Panc1 (cell line): ENCODE measurements at places on chromosomes 13 and 19. TPM values are rescaled to one million over a fixed set of nuclear protein-coding genes. Genes with fewer than 3 reads are reported as not detected.

Gene CERS1
- total RNA-seq, result 4.5 TPM

Gene DZIP1
- total RNA-seq, result 22.9 TPM

Gene CDC42EP5
- 7.1 TPM for total RNA-seq

Gene SIAH3
- not detected for total RNA-seq

Gene SULT2A1
- total RNA-seq, result 0.18 TPM

Gene ZNF473
- total RNA-seq, result 11.7 TPM

Gene PLK5
- total RNA-seq, result not detected

DNA sequence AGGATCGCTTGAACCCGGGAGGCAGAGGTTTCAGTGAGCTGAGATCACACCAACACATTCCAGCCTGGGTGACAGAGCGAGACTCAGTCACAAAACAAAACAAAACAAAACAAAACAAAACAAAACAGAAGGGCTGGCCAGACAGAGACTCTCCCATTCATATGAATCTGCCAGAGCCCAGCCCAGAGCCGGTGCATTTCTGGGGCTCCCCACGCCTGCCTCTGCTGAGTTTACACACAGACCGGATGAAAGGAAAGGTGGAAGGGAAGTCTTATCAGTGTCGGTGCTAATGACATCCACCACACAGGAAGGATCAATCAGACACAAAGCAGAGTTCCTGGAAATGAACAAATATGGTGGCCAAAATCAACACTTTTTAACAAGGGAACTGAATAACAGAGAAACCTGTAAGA, 6.8 kb downstream of the TRAPPC6A start:
- no peak for DNase-seq

- DNase-seq, result no peak
Observed at GRCh38 chr19:49710372-49710951, 19.5 kb downstream of the CPT1C start.

DNA sequence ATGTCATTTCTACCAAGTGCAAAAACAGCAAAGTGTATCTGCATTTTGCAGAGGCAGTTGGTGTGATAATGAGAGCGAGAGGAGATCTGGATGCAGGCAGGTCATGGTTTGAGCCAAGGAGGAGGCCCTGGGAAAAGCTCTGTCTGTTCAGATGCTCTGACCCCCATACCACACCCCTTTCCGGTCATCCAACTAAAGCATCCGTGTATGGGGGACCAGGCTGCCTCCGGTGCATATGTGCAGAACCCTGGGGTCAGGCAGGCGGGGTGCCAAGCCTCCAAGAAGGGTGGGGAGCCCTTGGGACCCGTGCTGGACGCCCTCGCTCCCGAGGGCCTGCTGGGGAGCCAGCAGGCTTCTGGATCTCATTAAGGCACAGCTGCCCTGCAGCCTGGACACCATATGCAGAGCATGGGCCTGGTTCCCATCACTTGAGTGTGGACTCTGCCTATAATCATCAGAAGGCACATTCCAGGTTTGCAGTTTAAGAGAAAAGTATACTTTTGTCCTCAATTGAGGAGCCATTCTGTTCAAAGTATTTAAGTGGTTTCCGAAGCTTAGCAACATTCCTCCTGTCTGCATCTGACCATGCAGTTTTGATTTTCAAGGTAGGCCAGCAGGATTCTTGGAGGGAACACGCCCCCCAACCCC, 56.1 kb downstream of the ALOX5AP start:
- DNase-seq, result no peak

DNA sequence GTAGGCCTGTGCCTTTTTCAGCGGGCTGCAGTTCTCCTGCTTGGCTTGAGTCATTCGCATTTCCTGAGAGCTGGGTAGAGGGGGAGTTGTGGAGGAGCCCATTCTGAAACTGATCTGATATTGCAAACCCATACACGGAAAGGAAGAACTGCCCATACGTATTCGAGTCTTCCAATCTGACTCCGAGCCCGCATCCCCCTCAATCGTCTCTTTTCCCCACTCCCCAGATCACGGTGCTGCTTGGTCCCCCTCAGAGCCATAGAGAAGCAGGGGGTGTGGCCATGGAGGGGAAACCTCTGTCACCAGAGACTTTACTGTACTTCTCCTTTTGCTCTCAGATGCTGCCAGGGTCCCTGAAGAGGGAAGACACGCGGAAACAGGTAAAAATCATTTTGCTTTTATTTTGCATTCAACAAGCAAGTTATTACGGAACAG, at the start of gene CD22:
Gene CD22, plus strand, starts transcription at position 337 of the 435 bp plus-strand sequence. CDS start 2,854 bp downstream, outside the sequence.
- DNase-seq, result no peak

- no peak for DNase-seq
Observed at GRCh38 chr19:29795461-29796172, 16.2 kb upstream of the CCNE1 start.

DNA sequence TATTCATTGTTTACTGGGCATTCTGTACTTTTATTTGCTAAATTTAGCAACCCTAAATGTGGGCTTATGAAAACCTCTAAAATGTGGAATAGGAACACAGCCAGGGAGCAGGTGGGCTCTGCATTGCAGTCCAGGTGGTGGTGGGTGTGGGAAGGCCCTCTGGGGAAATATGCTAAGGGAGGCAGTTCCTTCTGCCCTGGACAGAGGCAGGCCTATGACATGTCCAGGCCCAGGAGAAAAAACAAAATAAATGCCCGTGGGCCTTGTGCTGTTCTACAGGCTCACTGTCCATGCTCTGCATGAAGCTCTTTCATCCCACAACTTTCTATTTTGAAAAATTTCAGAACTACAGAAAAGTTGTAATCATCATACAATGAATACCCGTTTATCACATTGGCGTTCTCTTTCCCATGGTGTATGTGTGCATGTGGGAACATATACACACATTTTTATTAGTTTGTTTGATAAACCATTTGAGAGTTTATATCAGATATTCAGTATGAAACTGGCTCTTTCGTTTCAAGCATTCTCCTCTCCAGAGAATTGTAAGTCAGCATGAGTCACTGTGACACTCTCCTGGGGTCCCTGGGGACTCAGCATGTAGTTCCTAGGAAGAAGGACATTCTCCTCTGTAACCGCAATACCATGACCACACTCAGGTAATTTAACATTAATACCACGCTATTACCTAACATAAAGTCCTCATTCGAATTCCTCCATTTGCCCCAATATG, 505.3 kb downstream of the COG6 start:
- DNase-seq, result no peak

GRCh38 chr13:66977161-66977560, 253.0 kb downstream of the PCDH9 start:
- no peak for DNase-seq

GRCh38 chr19:6801485-6802086, 29.1 kb downstream of the VAV1 start:
- no peak for DNase-seq

DNA sequence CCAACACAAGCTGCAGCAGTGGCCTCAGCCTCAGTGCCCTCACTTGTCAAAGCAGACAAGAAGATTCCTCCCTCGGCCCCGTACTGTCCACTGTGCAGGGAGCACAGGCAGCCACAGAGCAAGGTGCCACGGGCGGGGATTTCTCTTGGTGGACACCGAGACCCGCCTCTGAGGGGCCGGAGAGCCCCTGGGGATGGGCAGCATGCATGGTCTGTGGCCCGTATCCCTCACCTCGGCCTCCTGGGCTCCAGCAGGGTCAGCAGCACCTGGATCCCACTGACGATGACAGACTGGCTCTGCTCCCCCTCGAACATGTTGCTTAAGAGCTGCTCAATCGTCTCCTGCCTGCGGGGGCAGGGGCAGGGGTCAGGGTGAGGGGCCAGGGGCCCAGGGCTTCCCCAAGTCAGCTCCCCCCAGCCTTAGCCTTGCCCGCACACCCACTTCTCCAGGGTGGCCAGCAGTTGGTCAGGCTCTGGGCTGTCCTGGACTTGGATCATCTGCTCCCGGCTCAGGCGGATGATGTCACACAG, 13.4 kb upstream of the TMEM86B start:
- DNase-seq, result no peak

DNA sequence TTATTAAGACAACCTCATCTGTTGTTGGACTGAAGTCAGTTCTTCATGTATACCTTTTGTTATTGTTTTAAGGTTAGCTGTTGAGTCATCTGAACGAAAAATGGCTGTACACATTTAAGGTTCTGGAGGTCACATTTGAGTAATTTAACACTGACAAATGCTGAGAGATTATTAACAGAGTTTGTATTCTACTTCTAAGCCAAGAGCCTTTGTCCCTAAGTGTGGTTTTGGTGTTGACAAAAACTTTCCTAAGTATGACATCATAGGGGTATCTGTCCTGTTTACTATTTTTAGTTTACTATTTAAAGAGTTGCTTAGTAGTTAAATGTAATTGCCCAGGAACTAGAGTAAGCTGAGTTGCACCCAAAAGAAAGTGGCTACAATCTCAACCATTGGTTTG, 71.9 kb downstream of the CDK8 start:
- DNase-seq, result no peak

- no peak for DNase-seq
Observed at GRCh38 chr19:10135551-10136334, 16.0 kb upstream of the EIF3G start.

GRCh38 chr19:48530770-48531169, 19.1 kb upstream of the LMTK3 start:
- no peak for DNase-seq

DNA sequence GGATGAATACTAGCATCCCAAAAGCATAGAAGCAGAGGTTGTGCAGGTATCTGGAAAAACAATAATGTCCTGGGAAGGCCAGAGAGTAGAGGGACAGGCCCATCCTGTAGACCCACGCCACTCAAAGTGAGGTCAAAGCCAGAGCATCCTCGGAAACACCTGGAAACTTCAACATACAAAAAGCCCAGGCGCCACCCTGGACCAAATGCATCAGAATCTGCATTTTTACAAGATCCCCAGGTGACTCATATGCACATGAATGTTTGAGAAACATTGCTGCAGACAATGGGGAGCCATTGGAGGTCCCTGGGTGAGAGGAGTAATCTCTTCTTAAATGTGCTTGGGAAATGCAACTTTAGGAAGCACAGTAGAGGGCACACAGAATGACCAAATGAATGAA, 684.1 kb downstream of the DIAPH3 start:
- DNase-seq, result no peak

GRCh38 chr19:17404621-17405249, 695 bp downstream of the BST2 start:
- DNase-seq, result no peak
